ENCODE measurements at places on chromosomes 12 and 14.

GRCh38 chr14:95222870-95223398, 65.6 kb upstream of the DICER1 start:
- no peak overlapping the region for H3K4me3 ChIP-seq
- H3K4me1 ChIP-seq, result no peaks in the 10 kb centered on the region
- no peaks in the 10 kb centered on the region for H3K36me3 ChIP-seq
- no peaks in the 10 kb centered on the region for H3K27me3 ChIP-seq

GRCh38 chr14:58341152-58341748, 42.9 kb downstream of the ARID4A start:
- H3K4me3 ChIP-seq, result no peak overlapping the region
- H3K27ac ChIP-seq, result no peak overlapping the region
- no peak for DNase-seq
- H3K27me3 ChIP-seq, result no peaks in the 10 kb centered on the region

- H3K27me3 ChIP-seq, result no peaks in the 10 kb centered on the region
- DNase-seq, result no peak
- peaks cover 21% of the 10 kb centered on the region for H3K4me1 ChIP-seq
- no peaks in the 10 kb centered on the region for H3K36me3 ChIP-seq
Observed at GRCh38 chr12:105928436-105928835, 210.3 kb downstream of the NUAK1 start.

GRCh38 chr12:128224226-128224625, 42.7 kb upstream of the TMEM132C start:
- DNase-seq, result no peak
- H3K27me3 ChIP-seq, result peaks cover 30% of the 10 kb centered on the region
